Skeletal muscle cell (primary cell): ENCODE measurements at places on chromosomes 3 and 15.

DNA sequence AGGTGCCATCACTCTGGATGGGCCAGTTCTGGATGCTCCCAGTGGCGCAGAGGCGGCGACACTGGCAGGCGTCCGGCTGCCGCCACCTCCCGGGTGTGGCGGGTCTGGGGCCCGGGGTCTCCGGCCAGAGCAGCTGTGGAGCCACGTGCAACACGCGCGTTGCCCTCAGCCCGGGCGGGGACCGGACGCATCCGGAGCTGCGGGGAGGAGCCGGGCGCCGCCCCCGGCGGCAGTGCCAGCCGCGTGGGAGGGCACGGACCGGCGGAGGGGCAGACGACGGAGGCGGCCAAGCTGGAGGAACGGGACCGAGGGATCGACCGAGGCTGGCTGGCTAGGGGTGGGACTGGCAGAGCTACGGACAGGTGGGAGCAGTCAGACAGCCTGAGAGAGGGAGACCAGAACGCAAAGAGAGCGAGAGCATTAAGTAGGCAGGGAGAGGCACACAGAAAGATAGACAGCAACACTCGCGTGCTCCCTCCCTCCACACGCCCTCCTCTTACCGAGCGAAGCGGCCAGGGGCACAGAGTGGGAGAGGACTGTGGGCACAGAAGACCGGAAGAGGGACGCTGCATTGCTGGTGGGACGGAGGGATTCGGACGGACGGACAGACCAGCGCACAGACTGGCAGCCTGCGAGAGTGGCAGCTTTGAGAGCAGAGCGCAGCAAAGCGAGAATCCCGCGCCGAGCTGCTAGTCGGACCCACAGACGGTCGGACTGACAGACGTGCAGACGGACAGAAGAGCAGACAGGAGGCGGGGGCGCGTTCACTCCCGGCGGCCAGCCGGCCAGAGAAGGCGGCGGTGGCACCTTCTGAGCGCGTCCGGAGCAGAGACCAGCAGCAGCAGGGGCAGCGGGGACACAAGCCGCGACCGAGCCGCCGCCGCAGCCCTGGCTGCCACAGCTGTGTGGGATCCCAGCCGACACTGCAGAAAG, at the start of gene ARPP21:
Gene ARPP21 (plus strand): TSS at position 272 of the 933 bp plus-strand sequence. CDS start 42,227 bp downstream, outside the sequence.
- DNase-seq, result no peak

GRCh38 chr3:56921573-56922453, 120.1 kb upstream of the ARHGEF3 start:
- DNase-seq, result no peak

- DNase-seq, result no peak
These were observed 715.1 kb upstream of the NR2F2 start for GRCh38 chr15:95615436-95615835.

- DNase-seq, result no peak
These were observed 165.5 kb downstream of the ATP10A start for GRCh38 chr15:25697586-25697985.

GRCh38 chr15:100687582-100688141, 85.3 kb downstream of the ASB7 start:
- peak; percentile 79 for DNase-seq

DNA sequence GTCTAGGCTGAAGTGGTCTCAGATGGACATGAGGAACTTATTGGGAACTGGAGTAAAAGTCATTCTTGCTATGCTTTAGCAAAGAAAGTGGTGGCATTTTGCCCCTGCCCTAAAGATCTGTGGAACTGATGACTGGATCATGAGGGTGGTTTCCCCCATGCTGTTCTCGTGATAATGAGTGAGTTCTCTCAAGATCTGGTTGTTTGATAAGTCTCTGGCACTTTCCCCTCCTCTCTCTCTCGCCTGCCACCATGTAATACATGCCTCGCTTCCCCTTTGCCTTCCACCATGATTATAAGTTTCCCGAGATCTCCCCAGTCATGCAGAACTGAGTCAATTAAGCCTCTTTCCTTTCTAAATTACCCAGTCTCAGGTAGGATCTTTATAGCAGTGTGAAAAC, 11.5 kb upstream of the MLF1 start:
- no peak for DNase-seq

DNA sequence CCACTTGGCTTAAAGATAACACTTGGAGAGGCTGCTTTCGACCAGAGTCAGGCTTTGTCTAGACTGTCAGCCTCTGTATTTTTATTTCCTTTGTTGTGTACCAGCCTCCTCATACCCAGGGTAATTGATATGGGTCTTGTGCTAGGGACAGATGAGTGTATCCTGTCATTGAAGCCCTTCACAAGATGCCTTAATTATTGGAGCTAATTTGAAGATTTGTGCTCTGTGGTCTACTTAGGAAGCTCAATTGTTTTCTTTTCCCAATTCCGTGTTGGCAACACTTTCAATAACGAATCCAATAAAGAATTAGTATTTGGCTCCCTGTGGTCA, 60.5 kb upstream of the DPH6 start:
- no peak for DNase-seq

DNA sequence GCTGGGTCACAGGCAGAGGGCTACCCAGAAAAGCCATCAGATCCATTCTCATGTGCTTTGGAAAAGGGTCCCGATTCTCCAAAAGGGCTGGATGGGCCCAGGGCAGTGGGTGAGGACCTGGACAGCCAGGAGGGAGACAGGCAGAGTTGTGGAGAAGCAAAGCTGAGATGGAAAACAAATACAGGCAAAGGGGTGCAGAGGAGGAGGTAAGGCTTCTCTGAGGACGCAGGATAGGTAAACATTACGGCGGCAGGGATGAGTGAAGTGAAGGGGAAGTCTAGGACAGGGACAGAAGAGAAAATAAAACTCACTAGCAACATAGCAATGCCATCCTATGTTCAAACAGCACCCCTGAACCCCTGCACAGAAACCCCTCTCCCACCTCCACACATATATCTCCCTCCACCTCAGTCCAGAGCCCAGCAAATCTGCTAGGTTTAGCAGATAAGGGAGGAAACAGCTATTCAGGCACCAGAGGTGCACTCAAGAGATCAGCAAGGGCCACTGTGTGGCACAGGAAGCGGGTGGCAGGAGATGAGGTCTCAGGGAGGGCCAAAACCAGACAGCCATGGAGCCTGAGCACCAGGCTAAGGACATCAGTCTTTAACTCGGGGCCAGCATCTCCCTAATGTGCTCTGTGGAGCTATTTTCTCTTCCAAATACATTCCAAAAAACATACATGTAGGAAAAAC, 51.3 kb downstream of the HOMER2 start:
- DNase-seq, result no peak

GRCh38 chr3:185687271-185687878, 101.3 kb downstream of the SENP2 start:
- DNase-seq, result no peak

GRCh38 chr3:114572364-114573062, 278.7 kb downstream of the TIGIT start:
- no peak for DNase-seq

DNA sequence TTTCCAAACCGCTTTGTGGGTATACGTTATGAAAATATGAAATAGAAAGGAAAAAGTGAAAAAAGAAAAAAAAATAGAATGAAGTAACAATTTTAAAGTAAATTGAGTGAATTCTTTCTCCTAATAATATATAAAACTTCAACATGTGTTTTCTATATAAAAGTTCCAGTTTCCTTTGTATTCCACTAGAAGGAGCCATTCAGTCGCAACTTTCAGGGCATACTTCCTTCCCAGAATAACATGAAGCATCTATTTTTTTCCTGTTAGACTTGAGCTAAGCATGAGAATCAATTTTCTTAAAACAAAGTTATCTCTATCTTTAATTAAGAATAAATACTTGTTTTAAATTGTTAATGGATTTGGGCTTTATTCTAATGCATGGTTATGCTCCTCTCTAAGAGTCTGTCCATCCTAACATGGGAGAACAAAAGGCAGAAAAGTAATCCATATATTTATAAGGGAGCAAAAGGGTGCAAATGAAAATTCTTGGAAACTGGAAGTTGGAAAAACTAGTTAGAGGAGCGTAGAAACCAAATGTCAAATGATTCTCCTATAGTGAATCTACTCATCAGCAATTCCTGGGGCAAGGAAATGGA, 16.0 kb upstream of the VGLL3 start:
- no peak for DNase-seq

- DNase-seq, result no peak
These were observed 200.3 kb upstream of the SUCLG2 start for GRCh38 chr3:67854663-67855062.

DNA sequence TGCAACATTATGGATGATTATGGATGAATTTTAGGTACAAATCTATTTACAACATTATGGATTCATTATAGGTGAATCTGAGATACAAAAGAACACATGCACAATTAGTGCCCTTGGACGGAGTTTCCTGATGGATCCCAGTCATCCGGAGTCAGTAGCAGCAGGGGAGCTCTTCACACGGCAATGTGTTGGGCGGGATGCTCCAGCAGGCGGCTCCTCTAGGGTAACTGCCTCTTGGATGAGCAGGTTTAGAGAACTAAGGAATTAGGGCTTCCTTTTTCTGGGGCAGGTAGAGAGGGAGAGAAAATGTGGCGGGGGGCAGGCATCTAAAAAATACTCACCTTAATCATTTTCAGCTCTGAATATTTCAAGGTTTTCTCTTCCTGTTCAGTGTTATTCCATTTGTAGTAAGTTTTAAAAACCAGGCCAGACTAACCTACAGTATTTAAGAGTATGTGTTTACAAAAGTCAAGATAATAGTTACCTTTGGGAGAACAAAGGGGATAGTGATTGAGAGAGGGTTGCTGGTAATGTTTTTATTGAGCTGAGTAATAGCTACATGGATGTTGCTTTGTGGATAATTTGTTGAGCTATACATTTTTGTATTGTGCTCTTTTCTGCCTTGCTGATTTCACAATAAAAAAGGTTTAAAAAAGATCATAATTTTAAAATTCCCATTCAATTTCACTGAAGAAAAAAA, 27.4 kb upstream of the GOLM2 start:
- no peak for DNase-seq

DNA sequence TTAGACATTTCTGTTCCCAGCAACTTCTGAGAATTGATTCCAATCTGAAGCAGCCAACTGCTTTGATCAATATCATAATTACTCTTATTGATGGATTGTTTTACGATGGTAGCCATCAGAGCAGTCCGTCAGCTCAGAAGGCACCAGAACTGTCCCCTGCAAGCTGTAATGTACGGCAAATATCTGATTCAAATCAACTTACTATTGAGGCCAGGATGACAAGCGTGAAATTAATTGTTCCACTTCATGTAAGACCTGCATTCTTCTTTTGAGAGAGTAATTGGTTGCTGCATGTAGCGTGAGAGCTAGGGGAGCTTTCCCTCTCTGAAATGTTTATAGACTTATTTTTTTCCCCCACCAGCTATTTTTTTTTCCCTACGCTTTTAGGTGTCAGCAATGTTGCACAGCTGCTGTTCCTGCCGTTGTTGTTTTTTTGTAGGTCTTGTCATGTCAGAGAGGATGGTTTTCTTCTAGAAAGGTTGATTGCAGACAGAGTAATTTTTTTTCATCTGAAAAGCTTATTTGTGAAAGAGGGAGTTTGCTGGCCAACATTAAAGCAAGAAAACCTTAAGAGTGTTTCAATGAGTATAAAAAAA, 134.9 kb downstream of the CACNA2D3 start:
- no peak for DNase-seq

- DNase-seq, result no peak
These were observed 117.1 kb upstream of the GOLIM4 start for GRCh38 chr3:168212664-168213285.

- DNase-seq, result no peak
These were observed 175.4 kb upstream of the CADPS start for GRCh38 chr3:63050548-63051177.

- DNase-seq, result no peak
These were observed 2.3 kb upstream of the P2RY13 start for GRCh38 chr3:151331696-151332095.

- no peak for DNase-seq
These were observed 36.6 kb downstream of the EOMES start for GRCh38 chr3:27685474-27685873.

DNA sequence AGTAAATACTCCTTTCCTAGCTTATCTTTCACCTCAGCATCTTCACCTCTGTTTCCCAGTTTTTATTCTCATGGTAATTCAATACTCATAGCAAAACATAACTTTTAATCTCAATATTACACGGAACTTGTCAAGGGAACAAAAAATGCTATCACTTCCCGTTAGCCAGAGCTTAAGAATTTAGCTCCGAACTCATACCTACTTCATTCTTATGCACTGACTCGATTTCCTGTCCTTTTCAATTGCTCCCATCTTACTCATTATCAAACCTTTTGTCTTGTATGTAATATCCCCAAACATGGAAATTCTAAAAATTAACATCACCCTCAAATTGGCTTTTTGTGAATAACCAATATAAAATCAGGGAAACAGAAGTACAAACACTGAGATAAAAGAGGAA, 28.2 kb downstream of the MYEF2 start:
- DNase-seq, result peak; percentile 29
